Central memory CD4-positive, alpha-beta T cell (primary cell): ENCODE measurements at places on chromosomes 16 and 17.

DNA sequence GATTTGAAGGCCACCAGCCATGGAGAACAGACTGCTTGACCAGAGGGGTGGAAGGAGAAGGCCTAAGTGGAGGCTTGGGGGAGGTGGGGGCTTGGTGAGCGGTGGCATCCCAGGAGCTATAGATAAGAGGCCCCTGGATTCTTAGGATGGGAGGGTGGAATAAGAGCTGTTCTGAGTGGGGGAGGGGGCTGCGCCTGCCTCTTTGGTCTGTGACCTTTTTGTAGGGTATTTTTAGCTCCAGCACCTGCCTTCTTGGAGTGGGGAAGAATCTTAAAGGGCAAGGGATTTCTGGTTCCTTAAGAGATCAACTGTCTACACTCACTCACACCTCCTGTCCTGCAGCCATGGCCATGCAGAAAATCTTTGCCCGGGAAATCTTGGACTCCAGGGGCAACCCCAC lies 567 bp downstream of the ENO3 start:
- DNase-seq: no peak

GRCh38 chr16:4801962-4802658 lies at the start of gene ROGDI:
ROGDI (minus strand) TSS chr16:4802633; CDS start chr16:4802571, 62 bp downstream.
- peak; percentile 89 for DNase-seq

DNA sequence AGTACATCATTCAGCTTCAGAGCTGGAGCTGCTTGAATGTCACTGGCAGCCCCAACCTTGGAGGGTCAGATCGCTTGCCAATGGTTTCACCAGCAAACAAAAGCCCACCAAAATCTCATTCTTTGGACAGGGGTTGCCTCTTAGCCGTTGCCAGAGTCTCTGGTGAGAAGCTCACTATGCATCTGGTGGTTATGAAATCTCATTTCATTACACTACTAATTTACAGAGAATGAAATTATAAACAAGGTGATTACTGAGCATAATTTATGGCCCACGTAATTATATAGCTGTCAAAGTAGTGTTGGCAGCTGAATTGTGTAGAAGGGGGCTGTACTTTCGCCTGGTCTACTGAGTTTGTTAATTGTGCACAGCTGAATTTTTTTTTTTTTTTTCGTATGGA lies 688.9 kb upstream of the KIF2B start:
- no peak for DNase-seq

- no peak for DNase-seq
Measured at GRCh38 chr17:2946144-2946543, 117.3 kb downstream of the OR1D5 start.

GRCh38 chr16:87375426-87376135 lies 8.0 kb downstream of the FBXO31 start:
- no peak for DNase-seq

DNA sequence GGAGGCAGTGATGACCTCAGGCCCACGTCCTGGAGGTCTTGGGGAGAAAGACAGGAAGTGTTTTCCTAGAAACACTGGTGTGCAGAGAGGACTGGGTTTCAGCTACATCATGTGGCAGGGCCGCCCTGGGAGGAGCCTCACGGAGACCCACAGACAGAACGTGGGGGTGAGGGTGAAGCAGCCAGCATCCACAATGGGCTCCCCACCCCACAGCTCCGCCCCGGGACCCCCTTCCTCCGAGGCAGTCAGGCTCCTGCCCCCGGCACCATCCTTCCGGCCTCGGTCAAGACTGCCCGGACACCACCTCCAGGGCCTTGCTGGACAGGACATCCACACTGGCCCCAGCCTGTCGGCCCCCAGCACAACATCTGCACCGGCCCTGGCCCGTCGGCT lies 51.1 kb downstream of the LMF1 start:
- DNase-seq: no peak

- DNase-seq: no peak
Measured at GRCh38 chr17:66330646-66331037, 28.2 kb downstream of the PRKCA start.
